ENCODE measurements at places on chromosomes 4 and X.

GRCh38 chr4:110850461-110851442, 227.9 kb upstream of the PITX2 start:
- DNase-seq = no peak

DNA sequence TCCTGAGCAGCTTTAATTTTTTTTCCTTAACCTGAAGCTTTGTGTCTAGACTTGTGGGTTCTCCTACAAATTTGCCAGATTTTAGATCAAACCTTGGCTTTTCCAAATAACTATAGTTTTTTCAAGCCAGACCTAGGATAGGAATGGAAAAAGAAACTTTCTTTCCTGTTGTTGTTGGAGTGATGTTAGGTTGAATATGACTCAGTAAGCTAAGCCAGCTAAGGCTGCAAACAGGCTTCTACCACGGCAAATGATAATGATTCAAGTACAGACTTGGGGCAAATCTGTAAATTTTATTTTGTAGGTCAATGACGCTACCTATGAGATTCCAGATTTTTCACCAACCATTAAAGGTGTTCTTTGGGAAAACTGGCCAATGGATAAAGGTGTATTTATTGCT, 45.6 kb downstream of the WDR19 start:
- DNase-seq = no peak

DNA sequence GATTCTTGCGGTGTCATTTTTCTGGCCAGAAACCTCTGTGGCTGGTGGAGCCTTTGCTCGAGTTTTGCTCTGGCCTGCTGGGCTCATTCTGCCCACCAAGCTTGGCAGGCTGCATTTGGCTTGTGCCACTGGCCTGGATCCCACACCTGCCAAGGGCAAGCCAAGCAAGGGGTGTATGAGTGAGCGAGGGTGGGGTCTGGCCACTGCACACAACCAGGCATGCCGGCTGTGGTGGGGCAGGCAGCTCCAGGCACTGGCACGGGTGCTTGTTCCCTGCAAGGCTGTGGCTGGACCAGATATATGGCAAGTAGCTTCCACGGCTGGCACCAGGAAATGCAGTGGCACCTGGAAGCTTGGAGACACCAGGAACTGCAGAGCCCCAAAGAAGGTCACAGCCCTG, 68.6 kb upstream of the PPP3CA start:
- DNase-seq = no peak

DNA sequence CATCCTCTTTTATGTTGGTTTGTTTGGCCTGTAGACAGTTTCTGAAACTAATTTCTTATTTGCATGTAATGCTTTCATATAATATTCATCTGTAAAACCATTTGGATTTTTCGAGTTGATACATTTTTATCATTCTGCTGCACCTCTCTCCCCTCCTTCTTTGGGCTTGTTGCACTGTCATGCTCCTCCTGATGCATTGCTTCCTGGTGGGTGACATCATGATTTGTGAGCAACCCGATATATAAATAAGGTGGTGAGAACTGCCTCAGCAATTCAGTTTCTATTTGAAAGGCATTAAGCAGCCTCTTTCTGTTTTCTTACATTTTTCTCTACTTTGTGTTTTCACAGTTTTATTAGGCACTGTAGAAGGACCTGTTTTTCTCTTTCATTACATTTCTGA, 515.7 kb downstream of the RPA4 start:
- peak; percentile 16 for DNase-seq

GRCh38 chr4:22637306-22637705, 55.4 kb upstream of the GBA3 start:
- no peak for DNase-seq

- no peak for DNase-seq
Observed at GRCh38 chr4:94277534-94277933, 65.1 kb downstream of the HPGDS start.

GRCh38 chr4:119489305-119489704, 139.3 kb downstream of the PDE5A start:
- DNase-seq = no peak

GRCh38 chr4:150784305-150784704, 202.4 kb downstream of the MAB21L2 start:
- no peak for DNase-seq

GRCh38 chrX:109826954-109827708, 94.1 kb upstream of the ACSL4 start:
- DNase-seq = no peak

DNA sequence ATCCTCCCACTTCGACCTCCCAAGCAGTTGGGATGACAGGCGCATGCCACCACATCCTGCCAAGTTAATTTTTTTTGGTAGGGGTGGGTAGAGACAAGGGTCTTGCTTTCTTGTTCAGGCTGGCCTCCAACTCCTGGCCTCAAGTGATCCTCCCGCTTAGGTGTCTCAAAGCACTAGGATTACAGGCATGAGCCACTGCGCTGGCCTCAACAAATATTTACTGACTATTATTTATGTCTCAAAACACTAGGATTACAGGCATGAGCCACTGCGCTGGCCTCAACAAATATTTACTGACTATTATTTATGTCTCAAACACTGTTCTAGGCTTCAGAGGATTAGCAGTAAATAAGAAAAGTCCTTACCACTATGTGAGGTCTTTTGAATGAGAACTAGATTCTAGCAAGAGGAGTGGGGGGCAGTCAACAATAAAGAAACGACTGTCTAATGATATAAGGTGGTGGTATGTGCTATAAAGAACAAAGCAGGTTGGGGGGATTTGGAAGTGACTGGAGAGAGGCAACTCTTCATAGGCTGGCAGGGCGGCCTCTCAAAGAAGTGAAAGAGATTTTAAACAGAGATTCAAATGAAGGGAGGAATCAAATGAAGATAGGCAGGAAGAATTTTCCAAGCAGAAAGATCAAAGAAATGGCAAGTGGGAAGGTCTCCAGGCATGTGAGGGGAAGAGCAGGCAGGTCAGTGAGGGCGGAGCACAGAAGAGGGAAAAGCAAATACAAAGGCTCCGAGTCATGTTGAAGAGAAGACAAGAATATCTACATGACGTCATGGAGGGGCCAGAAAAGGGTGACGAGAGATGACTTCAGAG, 12.7 kb upstream of the ACSL1 start:
- DNase-seq = peak; percentile 28

DNA sequence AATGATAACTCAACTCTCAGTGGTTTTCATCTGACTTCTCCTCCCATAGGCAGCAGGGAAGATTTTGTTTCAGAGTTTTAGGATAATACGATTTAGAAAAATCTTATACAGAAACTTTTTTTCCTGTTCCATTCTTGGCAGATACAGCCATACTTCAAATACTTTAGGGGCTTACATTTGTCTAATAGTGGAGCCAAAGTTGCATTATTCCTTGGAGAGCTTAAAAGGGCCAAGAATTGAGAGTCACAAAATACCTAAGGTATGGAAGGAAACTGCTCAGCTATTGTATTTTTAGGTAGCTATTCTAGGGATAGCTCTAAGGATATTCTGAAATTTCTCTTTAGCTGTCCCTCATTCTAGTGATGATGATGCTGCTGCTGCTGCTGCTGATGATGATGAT, 132.9 kb upstream of the PTCHD1 start:
- no peak for DNase-seq

DNA sequence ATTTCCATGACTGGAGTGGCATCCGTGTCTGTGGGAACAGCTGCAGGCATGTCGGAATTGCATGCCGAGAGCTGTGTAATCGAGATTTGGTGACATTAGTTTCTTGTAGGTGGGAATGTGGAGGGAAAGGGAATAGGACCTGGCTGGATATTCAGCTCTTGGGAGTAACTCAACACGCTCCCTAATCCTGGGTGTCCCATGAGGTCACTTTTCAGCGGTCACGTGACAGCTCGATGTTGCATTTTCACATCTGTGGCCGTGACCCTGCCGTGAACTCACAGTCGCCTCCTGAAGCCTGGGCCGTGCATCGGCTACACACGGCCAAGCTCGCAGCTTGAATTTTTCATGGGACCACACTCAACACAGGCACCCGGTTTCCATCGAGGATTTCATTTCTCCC, 25.8 kb upstream of the PSAPL1 start:
- no peak for DNase-seq

- no peak for DNase-seq
Observed at GRCh38 chrX:106780264-106780663, 22.2 kb upstream of the TBC1D8B start.

GRCh38 chr4:38400946-38401345, 263.1 kb upstream of the KLF3 start:
- no peak for DNase-seq

GRCh38 chr4:150160473-150160872, 82.2 kb downstream of the DCLK2 start:
- DNase-seq = no peak

DNA sequence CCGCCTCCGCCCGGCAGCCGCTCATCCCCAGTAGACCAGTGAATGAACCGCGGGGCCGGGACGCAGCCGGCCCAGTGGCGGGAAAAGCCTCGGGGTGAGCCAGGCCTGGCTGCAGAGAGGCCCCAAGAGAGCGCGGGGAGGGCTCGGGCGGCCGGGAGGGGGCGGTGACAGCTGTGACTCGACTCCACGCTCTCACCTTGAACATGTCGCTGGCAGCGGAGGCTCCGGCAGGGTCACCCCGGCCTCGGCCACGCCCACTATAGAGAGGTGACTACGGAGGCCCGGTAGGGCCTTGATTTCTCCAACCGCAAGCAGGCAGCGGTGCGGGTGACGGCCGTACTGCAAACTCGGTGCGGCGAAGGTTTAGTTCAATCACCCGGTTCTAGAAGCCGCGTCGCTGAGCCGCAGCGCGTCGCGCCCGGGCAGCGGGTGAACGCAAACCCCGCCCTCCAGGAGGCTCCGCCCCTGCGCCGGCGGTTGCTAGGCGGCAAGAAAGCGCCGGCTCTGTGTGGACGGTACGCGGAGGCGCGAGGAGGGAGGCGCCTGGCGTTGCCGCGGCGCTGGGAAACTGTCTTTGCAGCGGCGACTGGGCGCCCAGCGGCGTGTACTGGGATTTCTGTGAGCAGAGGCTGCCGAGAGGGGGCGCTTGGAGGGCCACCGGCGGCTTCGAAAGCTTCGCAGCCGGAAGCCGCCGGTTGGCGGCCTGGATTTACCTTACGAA, at the start of the genes APOO and CXorf58:
APOO (minus strand) TSS at position 441 of the 721 bp plus-strand sequence; CDS start at position 205, 236 bp downstream.
CXorf58 (plus strand) TSS at position 509 of the 721 bp plus-strand sequence. CDS start 2,297 bp downstream, outside the sequence.
- DNase-seq = no peak

GRCh38 chr4:48905363-48906015, 1.1 kb downstream of the OCIAD2 start:
- DNase-seq = no peak

- no peak for DNase-seq
Observed at GRCh38 chr4:151939670-151940069, 178.9 kb upstream of the GATB start.

GRCh38 chr4:150327262-150327780, 249.1 kb downstream of the DCLK2 start:
- no peak for DNase-seq

DNA sequence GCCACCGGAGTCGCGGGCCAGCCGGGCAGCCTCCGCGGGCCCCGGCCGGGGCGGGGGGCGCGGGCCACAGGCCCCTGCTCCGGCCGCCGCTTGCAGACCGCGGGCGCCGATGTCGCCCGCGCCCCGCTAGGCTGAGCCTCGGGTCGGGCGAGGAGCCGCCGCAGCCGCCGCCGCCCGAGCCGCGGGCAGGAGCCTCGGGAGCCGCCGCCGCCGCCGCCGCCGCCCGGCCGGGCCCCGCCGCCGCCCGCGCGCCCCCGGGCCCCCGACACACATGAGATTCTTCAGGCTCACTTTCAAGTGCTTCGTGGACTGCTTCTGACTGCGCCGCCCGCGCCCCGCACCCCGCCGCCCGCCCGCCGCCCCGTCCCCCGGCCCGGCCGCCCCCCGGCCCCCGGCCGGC, 345 bp downstream of the SLC6A8 start:
- no peak for DNase-seq

- DNase-seq = no peak
Observed at GRCh38 chr4:60033826-60034225, 1166.3 kb upstream of the ADGRL3 start.

- no peak for DNase-seq
Observed at GRCh38 chr4:14431155-14432134, 570.8 kb upstream of the CPEB2 start.

- DNase-seq = no peak
Observed at GRCh38 chr4:156710365-156711192, 261.0 kb downstream of the PDGFC start.

DNA sequence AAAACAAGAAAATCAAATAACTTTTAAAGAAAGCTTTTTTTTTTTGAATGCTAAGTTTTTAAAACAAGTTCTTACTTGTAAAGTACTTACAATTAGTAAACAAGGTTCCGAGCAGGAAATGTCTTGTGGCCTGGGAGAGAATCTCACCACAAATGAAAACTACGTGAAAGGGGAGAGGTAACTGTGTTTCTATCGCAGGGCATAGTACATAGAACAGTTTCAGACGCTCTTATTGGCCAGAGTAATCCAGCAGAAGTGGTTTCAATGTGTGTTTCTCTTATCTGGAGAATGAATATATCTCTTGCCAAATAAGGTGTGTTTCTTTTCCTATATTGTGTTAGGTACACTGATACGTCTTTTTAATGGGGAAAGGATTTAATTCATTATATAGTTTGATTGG, at the start of gene PLAC8:
PLAC8 (minus strand) TSS at position 154 of the 400 bp plus-strand sequence. CDS start 6,808 bp downstream, outside the sequence.
- no peak for DNase-seq

- no peak for DNase-seq
Observed at GRCh38 chrX:110346681-110347080, 12.0 kb upstream of the RTL9 start.

- no peak for DNase-seq
Observed at GRCh38 chr4:45855857-45856256, 268.0 kb downstream of the GABRG1 start.

DNA sequence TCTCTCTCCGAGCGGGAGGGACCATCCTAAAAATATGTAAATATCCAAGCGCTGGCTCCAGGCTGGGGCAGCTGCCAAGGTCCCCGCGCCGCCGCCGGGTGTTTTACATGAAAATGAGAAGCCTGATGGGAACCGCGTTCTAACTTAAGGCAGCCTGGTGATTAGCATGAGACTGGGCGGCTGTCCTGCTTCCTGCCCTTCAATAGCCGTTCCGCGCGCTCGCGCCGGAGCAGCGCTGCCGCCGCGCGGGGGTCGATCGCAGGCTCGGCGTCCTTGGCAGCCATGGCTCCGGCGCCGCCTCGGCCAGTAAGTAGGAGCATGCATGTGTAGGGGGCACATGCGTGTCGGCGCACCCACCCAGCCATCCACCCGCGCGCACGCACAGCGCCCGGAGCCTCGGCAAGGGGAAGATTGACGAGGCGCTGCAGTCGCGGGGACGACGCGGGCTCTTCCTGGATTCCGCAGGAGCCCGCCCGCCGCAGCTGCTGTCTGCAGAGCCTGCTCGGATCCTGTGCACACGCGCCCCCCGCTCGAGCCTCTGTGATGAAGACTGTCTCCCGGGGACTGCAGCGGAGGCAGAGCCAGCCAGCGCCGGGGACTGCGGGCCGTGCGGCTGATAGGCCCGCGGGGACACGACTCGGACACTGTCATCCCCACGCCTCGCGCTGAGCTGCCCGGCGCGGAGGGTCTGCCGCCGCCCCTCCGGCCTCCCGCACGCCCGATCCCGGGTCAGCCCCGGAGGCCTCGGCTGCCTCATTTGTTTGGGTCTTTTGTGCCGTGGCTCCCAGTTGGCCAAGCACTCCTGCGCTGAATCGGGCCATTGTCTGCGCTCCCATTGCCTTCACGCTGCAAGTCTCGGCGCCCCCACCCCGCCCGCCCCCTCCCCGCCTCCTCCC, 734 bp downstream of the STOX2 start:
- DNase-seq = no peak

DNA sequence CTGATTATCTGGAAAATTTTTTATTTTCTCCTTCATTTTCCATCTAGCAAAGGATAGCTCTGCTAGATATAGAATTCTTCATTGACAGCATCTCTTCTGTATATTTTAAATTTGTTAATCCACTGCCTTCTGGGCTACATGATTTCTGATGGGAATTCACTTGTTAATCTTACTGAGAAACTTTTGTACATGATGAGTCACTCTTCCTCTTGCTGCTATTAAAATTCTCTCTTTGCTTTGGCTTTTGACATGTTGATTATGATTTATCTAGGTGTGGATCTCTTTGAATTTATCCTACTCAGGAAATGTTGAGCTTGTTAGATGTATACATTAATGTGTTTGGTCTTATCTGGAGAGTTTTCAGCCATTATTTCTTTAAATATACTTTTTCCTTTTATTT, 27.5 kb downstream of the OR13H1 start:
- DNase-seq = no peak
